ENCODE measurements at places on chromosomes 16 and 17.

DNA sequence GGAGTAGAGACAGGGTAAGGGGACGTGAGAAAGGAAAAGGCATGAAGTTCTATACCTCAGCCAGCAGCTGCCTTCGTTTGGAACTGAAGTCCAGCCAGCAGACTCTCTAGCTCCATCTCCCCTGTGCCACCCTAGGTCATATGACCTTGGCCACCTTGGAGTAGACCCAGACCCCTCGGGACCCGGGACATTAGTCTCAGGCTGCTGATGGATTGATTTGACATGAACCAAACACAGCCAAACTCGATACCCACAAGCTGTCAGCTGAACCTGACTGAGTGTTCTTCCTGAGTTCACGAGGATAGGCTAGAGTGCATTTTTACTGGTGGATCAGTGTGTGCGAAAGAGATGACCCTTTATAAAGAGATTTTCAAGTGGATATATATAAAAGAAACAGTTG is 68.5 kb downstream of the YPEL2 start:
- DNase-seq, result no peak

DNA sequence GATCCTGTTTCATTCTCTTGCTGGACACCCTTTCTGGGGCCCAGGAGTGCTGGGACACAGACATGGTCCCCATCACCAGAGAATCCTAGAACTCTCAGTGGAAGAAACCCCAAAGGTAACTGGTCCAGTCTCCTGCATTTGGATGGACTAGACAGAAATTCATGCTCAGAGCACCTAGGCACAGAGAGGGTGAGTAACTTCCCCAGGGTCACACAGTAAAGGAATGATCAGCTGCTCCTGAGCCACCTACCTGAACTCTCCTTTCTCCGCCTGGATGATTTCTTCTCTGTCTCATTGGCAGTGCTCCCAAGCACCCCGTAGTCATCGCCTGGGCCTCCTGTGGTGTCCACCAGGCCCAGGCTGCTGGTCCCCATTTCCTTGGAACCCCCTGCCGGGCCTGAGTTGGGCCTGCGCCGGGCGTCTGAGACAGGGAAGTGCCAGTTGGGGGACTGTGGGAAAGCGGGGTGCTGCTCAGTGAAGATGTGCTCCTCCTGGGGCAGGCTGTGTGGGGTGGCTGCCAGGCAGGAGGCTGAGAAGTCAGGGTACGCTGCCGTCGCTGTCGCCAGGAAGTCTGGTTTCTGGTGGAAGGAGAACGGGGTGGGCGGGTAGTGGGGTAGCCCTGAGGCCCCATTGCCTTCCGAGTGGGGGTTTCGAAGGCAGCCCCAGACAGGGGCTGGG is 767 bp downstream of the MEOX1 start:
- DNase-seq, result no peak

DNA sequence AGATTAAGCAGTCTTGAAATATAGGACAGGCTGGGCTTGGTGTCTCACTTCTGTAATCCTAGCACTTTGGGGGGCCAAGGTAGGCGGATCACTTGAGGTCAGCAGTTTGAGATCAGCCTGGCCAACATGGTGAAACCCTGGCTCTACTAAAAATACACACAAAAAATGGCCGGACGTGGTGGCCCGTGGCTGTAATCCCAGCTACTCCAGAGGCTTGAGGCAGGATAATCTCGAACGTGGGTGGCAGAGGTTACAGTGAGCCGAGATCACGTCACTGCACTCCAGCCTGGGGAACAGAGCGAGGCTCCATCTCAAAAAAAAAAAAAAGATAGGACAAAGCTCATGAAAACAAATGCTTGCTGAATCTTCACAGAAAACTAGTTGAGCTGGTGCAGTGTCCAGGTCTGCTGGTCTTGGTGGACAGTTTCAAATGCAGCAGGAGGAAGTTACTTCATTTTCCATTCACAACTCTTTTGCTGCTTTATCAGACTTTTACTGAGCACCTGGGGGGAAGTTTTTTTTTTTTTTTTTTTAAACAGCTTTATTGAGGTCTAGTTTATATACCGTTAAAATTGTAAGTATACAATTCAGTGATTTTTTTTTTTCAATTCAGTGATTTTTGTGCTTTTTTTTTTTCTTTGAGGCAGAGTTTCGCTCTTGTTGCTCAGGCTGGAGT is 45.2 kb downstream of the SNX29 start:
- DNase-seq, result no peak

- DNase-seq, result no peak
Observed at GRCh38 chr17:77311371-77311981, 170.7 kb downstream of the SEC14L1 start.

GRCh38 chr16:27181019-27181790 is 22.1 kb upstream of the KDM8 start:
- peak; percentile 69 for DNase-seq

DNA sequence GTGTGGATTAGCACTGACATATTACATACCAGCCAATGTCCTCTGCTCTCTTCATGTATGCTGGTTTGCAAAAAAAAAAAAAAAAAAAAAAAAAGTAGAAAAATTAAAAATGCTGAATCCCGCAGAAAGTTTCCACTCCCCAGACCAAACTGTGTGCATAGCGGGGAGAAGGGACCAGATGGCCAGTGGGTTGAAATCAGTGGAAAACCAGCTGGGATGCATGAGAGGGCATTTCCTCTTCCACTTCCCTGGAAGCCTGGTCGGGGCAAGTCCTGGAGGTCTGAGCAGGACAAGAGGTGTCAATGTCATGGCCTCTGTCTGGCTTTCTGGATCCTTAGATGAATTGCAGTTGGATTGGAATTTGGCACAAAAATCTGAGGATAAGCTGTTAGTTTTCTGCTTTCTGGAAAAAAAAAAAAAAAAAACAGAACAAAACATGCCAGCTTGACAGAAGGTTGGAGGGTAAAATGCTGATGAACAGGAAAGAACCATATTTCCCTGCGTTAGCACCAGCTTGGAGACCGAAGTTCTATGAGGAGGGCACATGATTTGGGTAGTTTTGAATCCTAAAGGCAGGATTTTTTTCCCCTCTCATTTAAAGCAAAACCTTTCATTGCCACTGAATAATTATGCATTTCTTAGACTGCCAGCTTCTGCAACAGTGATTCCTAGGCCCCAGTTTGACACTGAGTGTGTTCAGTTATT is 941.5 kb upstream of the EEF2KMT start:
- DNase-seq, result no peak

- DNase-seq, result no peak
Observed at GRCh38 chr16:52906281-52906680, 146.4 kb downstream of the CHD9NB start.

DNA sequence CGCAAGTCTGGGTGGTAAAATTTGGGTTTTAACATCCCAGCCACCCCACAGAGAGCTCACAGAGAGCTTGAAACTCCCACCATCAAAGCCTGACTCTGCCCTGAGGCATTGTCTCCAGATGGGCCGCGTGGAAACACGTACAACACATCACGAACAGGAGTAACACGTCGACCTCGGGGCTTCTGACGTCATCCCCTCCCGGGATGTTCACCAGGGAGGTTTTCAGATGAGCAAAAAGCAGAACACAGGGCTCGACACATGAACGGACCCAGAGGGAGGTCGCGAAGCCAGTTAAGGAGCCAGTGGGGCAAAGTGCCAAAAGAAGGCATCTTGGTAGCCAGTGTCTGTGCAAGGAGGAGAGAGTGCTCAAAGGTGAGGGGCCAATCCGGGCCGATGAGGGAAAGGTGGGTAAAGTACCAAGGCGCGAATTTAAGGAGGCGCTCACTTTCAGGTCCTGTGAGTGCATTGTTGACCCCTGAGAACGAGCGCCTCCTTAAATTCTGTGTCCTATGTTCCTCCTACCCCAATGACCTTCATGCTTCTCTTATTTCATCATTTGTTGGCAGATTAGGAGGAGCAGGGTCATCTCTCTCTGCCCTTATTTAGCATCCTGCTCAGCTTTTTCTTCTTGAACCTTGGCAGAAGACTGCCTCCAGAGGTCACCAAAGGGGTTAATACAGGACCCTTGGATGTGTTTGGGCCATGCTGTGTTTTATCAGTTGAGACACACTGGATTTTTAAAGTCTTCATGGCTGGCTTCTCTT is 5.6 kb downstream of the RCVRN start:
- DNase-seq, result no peak

DNA sequence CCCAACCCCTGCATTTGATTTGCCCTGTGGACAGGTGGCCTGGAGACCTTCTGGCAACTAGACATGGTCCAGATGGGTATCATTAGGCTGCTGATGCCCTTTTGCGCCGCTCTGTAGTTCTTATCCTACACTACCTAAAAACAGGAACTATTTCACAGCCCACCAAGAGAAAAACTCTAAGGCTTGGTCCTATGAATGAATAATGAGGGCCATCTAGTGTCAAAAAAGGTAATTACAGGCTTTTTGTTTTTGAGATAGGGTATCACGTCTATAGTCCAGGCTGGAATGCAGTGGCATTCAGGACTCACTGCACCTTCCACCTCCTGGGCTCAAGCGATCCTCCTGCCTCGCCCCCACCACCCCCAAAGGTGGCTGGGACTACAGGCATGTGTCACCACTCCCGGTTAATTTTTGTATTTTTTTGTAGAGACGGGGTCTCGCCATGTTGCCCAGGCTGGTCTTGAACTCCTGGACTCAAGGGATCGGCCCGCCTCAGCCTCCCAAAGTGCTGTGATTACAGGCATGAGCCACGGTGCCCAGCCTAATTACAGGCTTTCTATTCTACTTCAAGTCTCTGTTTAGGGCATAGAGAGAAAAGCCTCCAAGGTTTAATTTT is 20.9 kb downstream of the COIL start:
- DNase-seq, result peak; percentile 16

GRCh38 chr16:77298418-77299360 is 99.5 kb downstream of the SYCE1L start:
- DNase-seq, result no peak

DNA sequence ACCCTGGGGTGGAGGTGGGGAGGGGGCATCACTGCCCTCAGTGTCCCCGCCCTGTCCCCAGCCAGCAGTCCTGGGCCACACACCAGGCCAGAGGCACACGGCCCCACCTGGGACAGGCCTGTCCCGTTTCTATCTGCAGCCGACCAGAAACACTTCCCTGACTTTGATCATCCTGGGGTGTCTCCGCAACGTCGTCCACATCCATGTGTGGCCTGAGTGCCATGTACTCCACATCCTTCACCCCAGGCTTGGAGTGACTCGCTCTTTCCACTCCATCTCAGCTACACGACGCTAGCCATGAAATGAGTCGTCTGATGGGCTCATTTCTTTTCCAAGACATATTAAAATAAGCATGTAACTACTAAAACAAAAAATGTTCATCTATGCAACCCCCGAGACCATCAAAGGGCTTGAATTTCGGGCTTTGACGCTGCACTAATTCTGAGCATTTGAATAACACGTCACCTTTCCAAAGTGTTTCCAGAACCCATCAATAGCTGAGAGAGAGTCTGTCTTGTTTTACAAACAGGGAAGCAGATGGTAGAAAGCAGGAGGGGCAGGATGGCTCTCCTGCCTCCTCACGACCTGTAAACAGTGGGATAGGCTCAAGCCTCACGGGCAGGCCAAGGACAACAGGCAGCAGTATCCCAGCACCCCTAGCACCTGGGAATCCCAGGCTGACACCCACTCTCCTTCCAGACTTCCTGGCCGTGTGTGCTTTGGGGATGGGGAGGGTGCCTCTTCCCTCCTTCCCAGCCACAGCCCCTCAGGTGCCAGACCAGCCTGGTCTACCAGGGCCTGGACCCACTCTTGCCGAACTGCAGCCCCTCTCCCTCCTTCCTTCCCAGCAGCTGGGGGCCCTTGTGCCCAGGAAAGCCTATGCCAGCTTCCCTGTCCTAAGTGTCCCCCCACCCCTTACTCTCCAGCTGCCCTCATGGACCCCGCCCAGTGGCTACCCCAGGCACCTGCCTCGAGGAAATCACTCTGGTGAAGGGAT is 20.0 kb upstream of the RASD1 start:
- peak; percentile 98 for DNase-seq

DNA sequence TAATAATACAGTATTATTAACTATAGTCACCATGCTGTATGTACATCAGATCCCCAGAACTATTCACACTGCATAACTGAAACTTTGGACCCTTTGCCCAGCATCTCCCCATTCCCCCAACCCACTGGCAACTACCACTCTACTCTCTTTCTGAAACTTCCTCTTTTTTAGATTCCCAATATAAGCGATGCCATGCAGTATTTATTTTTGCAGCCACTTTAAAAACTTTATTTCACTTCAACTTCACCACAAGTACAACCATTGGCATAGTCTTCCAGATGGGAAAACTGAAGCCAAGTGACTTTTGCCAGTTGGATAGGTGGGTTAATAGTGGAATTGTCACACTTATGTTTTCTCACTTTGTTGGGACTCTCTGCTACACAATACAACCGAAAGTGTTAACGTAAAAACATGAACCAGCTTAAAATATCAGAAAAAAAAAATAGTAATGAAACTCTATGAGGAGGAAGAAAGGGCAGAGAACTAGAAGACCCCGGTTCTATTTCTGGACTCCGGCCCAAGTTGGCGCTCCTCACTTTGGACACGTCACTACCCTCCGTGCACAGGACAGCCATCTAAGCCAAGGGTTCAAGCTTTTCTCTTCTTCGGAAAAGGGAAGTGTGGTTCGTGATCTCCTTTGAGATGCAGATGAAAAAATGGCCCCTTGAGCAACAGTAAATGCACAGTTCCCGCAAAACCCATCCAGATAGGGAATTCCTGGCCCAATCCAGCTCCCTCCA is 743 bp downstream of the SHCBP1 start:
- no peak for DNase-seq

- no peak for DNase-seq
Observed at GRCh38 chr16:62036101-62036801, at the start of gene CDH8. TSS of gene CDH8 (minus strand) at chr16:62036438. CDS start at chr16:62021403, 15,035 bp downstream.

DNA sequence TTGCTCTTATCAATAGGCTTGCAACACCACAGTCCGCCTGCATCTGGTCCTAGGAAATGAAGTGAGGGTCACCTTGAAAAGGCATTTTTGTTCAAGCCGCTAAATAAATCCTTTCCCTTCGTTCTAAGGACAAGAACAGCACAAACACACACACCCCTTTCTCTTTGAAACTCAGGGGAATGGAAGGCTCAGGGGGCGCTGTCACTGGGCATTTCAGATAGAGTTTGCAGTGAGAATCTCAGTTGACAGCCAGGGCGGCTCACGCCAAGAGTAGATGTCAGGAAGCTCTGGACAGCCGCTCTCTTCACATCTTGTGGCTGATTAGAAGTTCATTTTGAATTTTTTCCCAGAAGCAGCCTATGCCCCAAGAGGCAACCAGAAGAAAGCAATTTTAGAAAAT is 39.8 kb downstream of the ABAT start:
- DNase-seq, result no peak

- no peak for DNase-seq
Observed at GRCh38 chr16:15032547-15033308, 23.1 kb downstream of the NTAN1 start.

DNA sequence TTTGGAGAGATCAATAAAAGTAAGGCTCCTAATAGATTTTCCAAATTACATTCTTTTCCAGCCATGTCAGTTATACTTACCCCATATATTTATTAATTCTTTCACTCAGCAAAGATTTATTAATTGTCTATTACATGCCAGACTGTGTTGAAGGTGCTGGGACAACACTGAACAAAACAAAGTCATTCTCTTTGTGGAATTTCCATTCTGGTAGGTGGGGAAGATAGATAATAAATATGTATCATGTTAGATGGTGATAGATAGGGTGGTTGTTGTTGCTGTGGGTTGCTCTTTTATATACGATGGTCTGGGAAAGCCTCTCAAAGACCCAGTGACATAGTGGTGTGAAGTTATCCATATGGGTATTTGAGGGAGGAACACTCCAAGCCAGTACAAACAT is 39.1 kb downstream of the BCAS3 start:
- DNase-seq, result no peak

All from SHP77 treated with DMSO at 0.1 percent for 48 hours (cell line).